ENCODE measurements at places on chromosomes 6 and 20.
A peak's percentile ranks its signal among the peaks of the same experiment; 100 is the strongest.

- H3K27me3 ChIP-seq, result no peaks in the 10 kb centered on the region
Observed at GRCh38 chr20:8943631-8944030, 125.3 kb upstream of the PLCB4 start.

DNA sequence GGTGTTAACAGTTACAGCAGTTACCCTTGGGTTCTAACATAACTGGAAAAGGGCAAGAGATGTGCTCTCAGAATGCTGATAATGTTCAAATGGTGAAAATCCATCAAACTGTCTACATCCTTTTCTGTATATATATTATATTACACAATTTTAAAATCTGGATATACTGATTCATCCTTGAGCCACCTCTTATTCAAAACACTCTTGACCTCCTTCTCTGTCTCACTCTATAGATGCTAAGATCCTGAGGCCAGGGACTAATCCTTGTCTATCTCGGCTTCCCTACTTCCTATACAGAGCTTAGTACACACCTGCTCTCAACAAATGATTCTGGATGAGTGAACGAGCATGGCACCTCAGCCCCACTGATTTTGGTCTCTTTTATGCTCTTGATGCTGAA, 47.3 kb downstream of the HIVEP2 start:
- peaks cover 32% of the 10 kb centered on the region for H3K4me1 ChIP-seq
- H3K27ac ChIP-seq, result no peak overlapping the region
- H3K27me3 ChIP-seq, result no peaks in the 10 kb centered on the region
- no peak overlapping the region for H3K4me3 ChIP-seq
- DNase-seq, result no peak

GRCh38 chr6:157550114-157550989, 169.4 kb downstream of the ZDHHC14 start:
- peak overlapping the region; percentile 53 for H3K4me3 ChIP-seq
- peaks cover 31% of the 10 kb centered on the region for H3K4me1 ChIP-seq
- H3K27me3 ChIP-seq, result peaks cover 12% of the 10 kb centered on the region
- peak; percentile 52 for DNase-seq
- peaks cover 21% of the 10 kb centered on the region for H3K36me3 ChIP-seq

DNA sequence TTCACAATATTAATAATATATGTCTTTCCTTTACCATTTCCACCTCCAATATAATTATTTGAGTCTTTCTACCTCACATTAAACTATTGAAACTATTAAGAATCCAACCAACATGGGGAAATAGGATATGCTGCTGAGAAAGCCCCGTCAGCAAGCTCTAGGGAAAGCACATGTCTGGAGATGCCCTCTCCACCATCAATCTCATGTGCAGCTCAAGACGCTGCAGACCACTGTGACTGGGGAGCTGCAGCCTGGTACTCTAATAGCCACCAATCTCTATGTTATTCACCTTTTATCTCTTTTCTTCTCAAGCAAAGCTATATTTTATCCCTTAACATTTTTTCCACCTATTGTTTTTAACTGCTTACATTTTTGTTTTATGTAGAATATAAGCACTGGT, 50.3 kb downstream of the COL9A1 start:
- no peak for DNase-seq
- H3K4me3 ChIP-seq, result no peak overlapping the region
- H3K4me1 ChIP-seq, result no peaks in the 10 kb centered on the region
- no peaks in the 10 kb centered on the region for H3K27me3 ChIP-seq
- H3K27ac ChIP-seq, result no peak overlapping the region

DNA sequence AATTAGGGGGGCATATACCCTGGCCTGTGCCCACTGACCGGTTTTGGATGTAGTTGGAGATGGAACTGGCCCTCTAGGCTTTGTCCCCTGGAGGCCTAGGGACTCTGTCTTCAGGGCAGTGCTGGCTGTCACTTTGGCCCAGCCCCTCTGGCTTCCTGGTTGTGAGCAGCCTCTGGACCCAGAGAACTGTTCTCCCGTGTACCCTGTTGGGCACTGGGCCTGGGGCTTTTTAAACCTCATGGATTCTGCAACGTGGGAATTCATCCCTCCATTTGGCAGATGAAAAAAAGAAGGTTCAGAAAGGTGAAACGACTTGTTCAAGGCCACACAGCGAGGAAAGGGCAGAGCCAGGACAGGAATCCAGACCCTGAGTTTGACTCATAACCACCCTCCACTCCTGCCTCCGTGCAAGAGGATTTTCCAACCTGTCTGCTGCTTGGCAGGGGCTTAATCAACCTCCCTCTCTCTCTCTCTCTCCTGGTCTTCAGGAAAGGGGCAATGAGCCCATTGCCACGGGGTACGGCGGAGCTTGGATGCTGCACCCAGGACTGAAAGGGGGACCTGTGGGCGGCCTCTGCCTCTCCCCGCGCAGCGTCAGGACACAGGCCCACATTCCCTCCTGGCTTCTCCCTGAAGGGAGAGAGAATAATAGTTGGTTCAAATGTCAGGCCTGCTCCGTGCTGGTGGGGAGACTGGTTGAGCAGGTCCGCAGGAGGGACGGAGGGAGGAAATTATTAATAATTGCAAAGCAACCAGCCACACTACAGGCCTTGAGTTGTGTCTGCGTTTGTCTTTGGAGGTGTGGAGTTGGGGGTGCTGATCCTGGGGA, 56.0 kb downstream of the CEBPB start:
- peaks cover 11% of the 10 kb centered on the region for H3K4me1 ChIP-seq
- H3K36me3 ChIP-seq, result no peaks in the 10 kb centered on the region
- H3K27me3 ChIP-seq, result peaks cover 7% of the 10 kb centered on the region
- no peak overlapping the region for H3K27ac ChIP-seq

DNA sequence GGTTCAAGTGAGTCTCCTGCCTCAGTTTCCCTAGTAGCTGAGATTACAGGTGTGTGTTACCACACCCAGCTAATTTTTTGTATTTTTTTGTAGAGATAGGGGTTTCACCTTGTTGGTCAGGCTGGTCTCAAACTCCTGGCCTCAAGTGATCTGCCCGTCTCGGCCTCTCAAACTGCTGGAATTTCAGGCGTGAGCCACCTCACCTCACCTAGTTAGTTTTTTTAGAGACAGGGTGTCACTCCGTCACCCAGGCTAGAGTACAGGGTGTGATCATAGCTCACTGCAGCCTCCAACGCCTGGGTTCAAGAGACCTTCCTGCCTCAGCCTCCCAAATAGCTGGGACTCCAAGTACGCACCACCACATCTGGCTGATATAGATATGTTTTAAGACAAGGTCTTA, 22.9 kb downstream of the SYTL3 start:
- no peak overlapping the region for H3K4me3 ChIP-seq
- H3K27ac ChIP-seq, result no peak overlapping the region
- peaks cover 8% of the 10 kb centered on the region for H3K4me1 ChIP-seq
- peaks cover 45% of the 10 kb centered on the region for H3K36me3 ChIP-seq
- DNase-seq, result no peak

GRCh38 chr20:17225851-17226409, 910 bp upstream of the PCSK2 start:
- no peak overlapping the region for H3K4me3 ChIP-seq
- peaks cover 45% of the 10 kb centered on the region for H3K27me3 ChIP-seq
- peaks cover 1% of the 10 kb centered on the region for H3K4me1 ChIP-seq
- H3K27ac ChIP-seq, result no peak overlapping the region
- peaks cover 2% of the 10 kb centered on the region for H3K36me3 ChIP-seq
- no peak for DNase-seq

DNA sequence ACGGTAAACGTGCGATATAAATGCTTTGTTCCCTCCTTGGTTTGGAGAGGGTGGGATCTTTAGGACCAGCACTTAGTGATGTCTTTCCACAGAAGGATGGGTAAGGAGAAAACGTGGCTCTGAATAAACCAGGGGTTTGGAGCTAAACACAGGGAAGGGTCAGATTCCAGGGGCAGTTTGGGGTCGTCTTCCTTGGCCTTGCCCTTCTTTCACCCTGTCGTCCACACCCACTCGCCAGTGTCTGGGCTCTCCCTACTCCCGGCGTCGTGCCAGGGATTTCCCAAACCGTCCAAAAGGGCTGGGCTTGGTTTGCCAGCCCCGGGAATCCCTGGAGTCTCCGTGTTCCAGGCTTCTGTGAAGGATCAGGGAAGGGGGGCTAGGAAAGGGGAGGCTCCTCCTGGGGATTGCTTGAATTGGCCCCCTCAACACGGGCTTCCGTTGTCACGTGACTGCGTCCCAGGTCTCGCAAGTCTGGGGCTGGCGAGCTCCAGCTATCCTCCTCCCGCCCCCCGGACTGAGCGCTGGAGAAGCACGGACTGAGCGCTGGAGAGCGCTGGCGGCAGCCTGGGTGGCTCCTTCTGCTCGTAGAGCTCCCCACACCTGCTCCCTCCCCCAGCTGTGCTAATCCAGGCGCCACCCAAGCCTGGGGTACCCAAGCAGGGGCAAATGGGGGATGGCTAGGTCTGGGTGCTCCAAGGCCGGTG, 9.4 kb upstream of the ARMC12 start:
- H3K4me3 ChIP-seq, result peak overlapping the region; percentile 89
- H3K4me1 ChIP-seq, result peaks cover 55% of the 10 kb centered on the region

DNA sequence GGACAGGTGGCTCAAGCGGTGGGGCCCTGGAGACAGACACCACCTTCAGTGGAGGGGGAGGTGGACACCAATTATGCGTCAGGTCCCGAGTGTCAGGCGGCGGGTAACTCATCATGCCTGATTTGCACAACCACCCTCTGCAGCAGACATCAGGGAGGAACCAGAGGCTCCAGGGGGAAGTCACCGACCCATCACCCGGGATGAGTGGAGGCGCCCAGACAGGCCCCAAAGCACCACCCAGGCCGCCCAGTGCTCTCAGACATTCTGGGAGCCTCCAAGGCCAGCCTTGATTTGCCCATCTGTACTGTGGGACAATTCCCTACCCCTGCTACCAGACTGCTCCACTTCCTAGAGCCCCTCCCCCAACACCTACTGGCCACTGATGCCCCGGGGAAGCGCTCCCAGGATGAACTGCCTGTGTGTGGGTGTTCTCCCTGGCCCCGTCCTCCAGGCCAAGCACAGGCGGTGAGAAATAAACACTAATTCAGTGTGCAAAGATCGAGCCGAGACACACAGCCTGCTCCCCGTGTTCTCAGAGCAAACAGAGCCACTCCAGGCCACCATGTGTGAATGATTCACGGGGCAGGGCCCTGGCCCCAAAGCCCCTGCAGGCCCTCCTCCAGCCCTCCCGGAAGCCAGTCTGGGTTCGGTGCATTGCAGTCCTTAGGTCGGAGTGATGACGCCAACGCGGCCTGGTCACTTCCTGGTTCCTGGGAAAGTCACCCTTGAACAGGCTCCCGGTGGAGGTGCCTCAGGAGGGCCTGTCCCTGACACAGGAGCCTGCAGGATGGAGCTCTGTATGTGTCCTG, 107.2 kb downstream of the ASXL1 start:
- H3K36me3 ChIP-seq, result no peaks in the 10 kb centered on the region
- H3K4me3 ChIP-seq, result no peak overlapping the region
- no peaks in the 10 kb centered on the region for H3K27me3 ChIP-seq
- H3K4me1 ChIP-seq, result no peaks in the 10 kb centered on the region
- no peak for DNase-seq

- H3K36me3 ChIP-seq, result no peaks in the 10 kb centered on the region
- peaks cover 5% of the 10 kb centered on the region for H3K4me1 ChIP-seq
- H3K4me3 ChIP-seq, result no peak overlapping the region
- no peak overlapping the region for H3K27ac ChIP-seq
- no peak for DNase-seq
Observed at GRCh38 chr20:986733-987355, 15.3 kb downstream of the RSPO4 start.
